ENCODE measurements at places on chromosomes 13 and 19. TPM values are rescaled to one million over a fixed set of nuclear protein-coding genes. Genes with fewer than 3 reads are reported as not detected.

- DNase-seq, result no peak
Observed at GRCh38 chr13:98576200-98576945, 534 bp downstream of the STK24 start.

NCLN gene
- 46.0 TPM for total RNA-seq

GRCh38 chr19:10918359-10918758 lies 10.1 kb downstream of the YIPF2 start:
- no peak for DNase-seq

GRCh38 chr19:8459095-8459494 lies 14.3 kb downstream of the HNRNPM start:
- DNase-seq, result no peak

NCAN gene
- not detected for total RNA-seq

MEDAG gene
- total RNA-seq, result 9.8 TPM

DNA sequence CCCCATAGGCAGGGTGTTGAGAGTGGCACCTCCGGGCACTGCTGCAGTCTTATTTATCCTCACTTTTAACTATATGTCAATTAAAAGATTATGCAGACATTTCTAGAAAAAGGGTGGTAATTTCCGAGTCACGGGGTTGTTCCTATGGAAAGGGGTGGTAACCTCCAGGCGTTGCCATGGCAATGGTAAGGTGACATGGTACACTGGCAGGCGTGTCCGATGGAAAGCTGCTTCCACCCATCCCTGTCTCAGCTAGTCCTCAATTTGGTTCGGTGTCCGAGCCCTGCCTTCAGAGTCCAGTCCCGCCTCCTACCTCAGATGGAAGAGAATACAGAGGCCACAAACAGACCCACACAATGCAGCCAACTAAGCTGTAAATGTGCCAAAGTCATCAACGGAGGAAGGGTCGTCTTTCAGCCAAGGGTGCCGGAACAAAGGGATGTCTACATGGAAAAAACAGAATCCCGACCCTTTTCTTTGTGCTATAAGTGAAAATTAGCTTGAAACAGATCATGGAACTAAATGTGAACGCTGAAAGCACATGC lies 72.6 kb upstream of the C13orf46 start:
- no peak for DNase-seq

GRCh38 chr19:54875506-54875905 lies 1.5 kb downstream of the FCAR start:
- DNase-seq, result no peak

Data from esophagus squamous epithelium (tissue), 5 donors.